Endothelial cell of umbilical vein (primary cell): ENCODE measurements at places on chromosomes 16 and 17.

- no peak for DNase-seq
These were observed 20.1 kb upstream of the ADCY9 start for GRCh38 chr16:4136229-4136813.

GRCh38 chr17:40452216-40452787 lies 9.1 kb downstream of the IGFBP4 start:
- DNase-seq = no peak

GRCh38 chr17:1920948-1921351 lies 91.1 kb downstream of the RPA1 start:
- DNase-seq = no peak

DNA sequence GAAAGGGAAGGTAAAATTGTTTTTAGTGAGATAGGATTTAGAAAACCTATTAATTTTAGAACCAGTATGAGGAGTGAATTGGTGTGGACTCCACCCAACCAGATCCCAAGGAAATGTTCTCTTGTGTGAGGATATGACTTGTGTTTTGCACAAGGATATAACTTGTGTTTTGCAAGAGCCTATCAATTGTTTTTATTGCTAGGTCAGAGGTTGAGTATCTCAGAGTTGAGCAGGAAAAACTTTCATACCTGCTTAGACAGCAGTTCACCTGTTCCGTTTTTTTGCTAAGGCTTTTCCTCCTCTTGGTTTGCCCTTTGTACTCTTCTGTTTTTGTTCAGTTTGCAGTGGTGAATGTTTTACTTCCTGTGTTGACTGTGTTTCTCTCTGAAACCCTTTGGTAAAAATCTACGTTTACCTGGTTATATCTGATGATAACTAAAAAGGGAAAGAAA lies 5.1 kb downstream of the NBR1 start:
- DNase-seq = no peak

- peak; percentile 14 for DNase-seq
These were observed 21.3 kb upstream of the CCDC182 start for GRCh38 chr17:57766318-57766943.

GRCh38 chr17:48604770-48605329 lies at the start of gene HOXB6:
Gene HOXB6 (minus strand): TSS chr17:48604986. CDS start chr17:48598150, 6,836 bp downstream.
- DNase-seq = peak; percentile 80

GRCh38 chr17:56432443-56432842 lies 161.1 kb upstream of the NOG start:
- no peak for DNase-seq

- DNase-seq = no peak
These were observed 3.5 kb downstream of the TBX2 start for GRCh38 chr17:61402978-61403800.

- DNase-seq = no peak
These were observed 8.7 kb upstream of the KCNH6 start for GRCh38 chr17:63514477-63514876.

- DNase-seq = no peak
These were observed 45.2 kb upstream of the DHX40 start for GRCh38 chr17:59520251-59520650.

- no peak for DNase-seq
These were observed 2.0 kb upstream of the KIFC3 start for GRCh38 chr16:57804111-57804837.

- no peak for DNase-seq
These were observed 16.8 kb upstream of the AURKB start for GRCh38 chr17:8227238-8227581.

- no peak for DNase-seq
These were observed 171.3 kb downstream of the ABCA8 start for GRCh38 chr17:68783861-68784260.

DNA sequence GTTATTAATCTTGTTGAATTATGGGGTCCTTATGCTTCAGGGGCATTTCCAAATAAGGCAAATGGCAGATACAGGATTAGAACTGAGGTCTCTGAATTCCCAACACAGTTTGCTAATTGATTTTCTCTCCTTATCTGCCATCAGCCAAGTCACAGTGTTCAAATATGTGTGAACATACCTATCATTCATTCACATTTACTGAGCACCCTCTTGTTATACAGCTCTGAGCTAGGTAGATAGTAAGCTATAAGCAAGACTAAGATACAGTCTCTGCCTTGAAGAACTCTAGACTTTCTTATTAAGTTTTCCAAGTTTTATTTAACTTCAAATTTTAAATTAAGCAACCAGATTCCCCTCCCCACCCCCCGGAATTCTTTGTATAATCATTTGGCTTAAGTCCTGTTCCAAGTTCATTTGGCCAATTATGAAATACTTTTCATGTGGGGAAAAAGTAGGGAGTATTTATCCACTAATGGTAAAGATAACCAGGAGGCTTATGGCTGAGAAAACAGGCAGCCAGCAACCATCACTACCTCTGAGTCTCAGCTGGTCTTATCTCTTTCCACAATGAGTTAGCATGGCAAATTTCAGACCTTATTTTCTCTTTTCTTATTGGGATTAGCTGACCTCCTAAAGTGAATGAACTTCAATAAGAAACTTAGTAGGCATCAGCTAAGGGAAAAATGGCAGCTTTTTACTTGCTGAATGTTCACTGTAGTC lies 31.4 kb upstream of the CORO6 start:
- no peak for DNase-seq

GRCh38 chr17:34493917-34494316 lies 85.5 kb upstream of the TMEM132E start:
- no peak for DNase-seq

DNA sequence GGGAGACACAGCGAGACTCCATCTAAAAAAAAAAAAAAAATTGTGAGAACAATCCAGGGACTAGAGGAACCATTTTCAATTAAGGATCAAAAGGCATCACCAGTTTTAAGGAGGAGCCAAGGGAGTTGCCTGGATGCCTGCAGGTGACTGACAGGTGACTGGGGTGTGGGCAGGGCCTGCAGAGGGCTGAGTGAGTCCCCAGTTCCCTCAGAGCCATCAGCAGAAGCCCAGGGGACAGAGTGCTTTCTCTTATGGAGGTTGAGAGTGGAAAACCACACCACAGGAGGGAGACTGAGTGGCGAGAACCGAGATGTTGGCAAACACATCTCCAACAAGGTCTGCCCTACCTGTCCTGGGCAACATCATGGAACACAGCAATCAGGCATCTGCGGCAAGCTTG lies 27.1 kb upstream of the CREBBP start:
- no peak for DNase-seq

GRCh38 chr16:1208239-1208830 lies 16.7 kb downstream of the TPSG1 start:
- DNase-seq = no peak

DNA sequence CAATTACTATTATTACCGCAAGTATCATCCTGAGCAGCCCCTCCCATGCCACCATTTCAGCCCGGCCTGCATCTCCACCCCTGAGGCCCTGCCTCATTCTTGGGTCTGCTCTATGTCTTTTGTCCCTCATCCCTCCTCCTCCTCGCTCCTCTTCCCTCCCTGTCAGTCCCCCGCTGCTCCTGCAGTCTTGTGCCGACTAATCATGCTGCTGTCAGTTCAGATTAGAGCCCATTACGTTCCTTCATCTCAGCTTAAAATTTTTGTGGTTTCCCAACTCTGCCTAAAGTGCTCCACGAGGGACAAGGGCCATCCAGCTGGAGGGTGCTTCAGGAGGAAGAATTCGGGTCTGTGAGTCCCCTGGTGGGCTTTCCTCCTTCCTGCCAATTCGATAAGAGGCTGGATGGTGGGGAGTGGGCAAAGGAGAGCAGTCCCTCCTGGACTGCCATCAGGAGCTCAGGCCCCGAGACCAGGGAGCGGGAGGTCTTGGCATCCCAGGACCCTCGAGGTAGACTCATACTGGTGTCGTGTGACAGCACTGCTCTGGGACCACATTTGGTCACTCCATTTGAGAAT lies 32.9 kb upstream of the GOSR2 start:
- no peak for DNase-seq

DNA sequence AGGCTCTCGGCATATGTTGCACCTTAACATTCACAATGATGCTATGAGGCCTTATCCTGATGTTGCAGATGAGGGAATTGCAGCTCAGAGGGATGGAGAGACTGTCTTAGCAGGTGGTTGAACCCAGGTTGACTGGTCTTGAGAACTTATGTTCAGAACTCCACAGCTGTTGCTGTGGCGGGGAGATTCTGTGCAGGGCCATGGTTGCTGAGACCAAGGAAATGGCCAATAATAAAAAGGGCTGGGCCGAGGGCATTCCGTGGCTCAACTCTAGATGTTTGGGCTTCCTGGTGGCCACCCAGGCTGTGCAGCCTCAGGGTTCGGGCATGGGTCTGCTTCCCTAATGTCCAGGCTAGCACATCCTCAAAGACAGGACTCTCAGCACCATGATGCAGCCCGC lies 5.9 kb downstream of the KSR1 start:
- DNase-seq = no peak

DNA sequence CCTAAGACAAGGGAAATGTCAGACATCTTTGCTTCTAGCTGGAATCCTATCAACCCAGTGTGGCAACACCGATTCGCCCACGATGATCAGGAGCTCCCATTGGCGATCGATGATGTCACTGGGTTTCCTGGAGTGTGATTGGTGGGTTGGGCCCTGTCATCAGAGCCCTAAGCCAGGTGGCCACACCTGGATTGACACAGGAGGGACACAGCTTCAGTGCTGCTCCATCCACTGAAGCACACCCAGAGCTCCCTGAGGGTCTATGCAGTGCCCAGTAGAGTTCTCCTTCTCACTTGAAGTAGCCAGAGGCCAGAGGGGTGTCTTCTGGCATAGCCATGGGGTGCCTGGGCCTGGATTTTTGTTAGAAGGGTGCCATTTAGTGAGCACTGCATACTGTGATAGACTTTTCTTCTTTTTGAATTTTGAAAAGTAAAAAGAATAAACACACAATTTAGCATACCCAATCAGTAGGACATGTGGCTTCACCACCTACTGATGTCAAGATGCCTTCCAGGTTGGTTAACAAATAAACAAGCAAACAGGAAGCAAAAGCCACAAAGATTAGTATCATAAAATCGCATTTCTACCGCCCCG lies 77.6 kb downstream of the CMIP start:
- no peak for DNase-seq

DNA sequence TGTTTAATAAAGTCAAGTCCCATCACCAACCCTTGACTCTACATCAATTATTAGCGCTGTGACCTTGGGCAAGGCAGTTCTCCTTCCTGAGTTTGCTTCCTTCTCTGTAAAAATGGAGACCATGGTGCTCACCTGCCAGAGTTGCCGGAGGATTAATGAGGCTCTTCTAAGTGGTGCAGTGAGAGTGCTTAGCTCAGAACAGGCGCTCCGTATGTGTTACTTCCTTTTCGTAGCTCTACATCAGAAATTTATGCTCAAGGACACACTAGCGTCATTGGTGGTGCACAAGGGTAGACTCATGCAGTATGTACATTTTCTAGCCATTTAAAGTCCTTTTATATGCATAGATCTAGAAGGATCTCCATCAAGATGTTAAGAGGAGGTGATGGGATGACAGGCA lies 17.4 kb upstream of the CMIP start:
- DNase-seq = no peak

- no peak for DNase-seq
These were observed 196.0 kb downstream of the IRX3 start for GRCh38 chr16:54090602-54091001.

DNA sequence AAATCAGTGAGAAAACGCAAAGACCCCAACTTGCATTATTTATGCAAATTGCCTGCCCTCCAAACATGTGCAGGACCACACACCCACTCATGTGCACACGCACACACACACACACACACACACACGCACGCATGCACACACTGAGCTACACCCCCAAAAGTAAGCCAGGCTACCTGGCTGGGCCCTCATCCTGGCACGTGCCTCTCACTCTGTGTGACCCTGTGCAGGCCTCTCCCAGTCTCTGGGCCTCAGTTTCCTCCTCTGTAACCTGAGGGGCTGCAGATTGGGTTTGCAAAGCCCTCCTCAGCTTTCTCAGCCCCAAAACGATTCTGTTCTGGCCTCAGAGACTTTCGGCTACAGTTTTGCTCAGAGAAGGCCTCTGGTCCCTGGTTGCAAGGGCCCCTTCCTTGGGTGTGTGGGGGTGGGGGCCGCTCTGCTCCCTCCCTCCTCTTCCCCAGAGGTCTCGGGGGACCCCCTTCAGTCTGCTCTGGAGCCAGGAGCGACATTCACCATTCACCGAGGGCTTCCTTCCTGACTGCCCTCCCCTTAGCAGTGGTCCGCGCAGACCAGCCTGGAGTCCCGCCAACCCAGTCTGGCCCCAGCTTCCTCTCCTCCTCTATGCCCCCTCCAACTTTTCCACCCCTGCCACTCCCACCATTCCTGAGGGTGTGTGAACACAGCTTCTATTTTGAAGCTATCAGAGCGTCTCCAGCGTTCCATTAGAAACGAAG lies 5.4 kb upstream of the PIK3R6 start:
- DNase-seq = no peak

- DNase-seq = no peak
These were observed 9.7 kb downstream of the RNFT1 start for GRCh38 chr17:59954856-59955255.

GRCh38 chr16:23901178-23902033 lies 65.6 kb downstream of the PRKCB start:
- DNase-seq = peak; percentile 80

DNA sequence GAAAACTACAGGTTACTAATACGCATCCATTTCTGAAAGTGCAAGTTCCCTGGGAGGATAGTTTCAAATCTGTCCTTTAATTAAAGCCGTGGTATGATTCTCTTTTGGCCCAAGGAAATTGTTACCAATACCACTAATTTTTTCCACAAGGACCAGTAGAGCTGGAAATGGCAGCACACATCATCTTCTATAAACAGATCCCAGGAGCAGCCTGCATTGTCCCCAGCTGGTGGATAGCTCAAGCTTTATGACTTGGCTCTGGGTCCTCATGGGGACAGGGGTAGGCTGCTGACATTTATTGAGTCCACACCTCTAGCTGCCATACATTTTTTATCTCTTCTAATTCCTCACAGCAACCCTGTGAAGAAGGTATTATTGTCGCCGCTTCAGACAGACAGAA lies 35.8 kb upstream of the BHLHA9 start:
- DNase-seq = no peak

DNA sequence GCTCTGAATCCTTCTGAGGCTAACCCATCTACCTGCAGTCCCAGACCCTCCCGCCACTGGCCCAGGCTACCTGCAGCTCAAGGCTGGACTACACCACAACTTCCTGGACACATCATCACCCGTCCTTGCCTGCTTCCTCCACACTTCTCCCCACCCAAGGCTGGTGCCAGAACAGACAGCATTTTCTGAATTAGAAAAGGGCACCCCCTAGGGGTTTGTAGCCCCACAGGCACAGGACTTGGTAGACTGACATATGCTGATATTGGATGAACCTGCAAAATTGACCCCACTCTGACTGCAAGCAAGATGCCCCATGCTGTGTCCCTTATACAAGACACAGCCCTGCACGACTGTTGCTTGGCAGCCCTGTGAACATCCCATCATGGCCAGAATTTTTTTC lies 271.5 kb upstream of the C16orf82 start:
- no peak for DNase-seq

- DNase-seq = no peak
These were observed 196.0 kb downstream of the CBLN1 start for GRCh38 chr16:49085686-49086085.

GRCh38 chr16:54505549-54506213 lies 219.1 kb upstream of the IRX3 start:
- DNase-seq = peak; percentile 17

GRCh38 chr17:53807286-53807685 lies 15.4 kb upstream of the KIF2B start:
- DNase-seq = no peak
